ENCODE measurements at places on chromosomes 2 and 18.

DNA sequence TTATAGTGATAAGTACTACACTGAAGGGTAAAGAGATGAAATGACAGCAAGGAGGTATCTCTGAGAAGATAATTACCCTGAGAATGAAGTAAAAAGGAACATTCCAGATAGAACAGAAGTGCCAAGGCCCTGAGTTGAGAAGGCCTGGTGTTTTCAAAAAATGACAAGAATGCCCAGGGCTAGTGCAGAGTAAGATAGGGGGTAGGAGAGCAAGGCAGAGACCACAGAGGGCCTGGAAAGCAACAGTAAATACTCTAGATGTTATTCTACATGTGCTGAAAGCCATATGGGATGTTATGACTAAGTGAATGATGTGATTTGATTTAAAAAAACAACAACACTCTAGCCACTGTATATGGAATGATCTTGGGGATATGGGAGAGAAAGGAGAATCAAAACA, 52.3 kb downstream of the BAZ2B start:
- DNase-seq = no peak

GRCh38 chr2:240135706-240136012, 446 bp downstream of the COPS9 start:
- DNase-seq = no peak

- no peak for DNase-seq
Measured at GRCh38 chr2:99376254-99376864, 39.2 kb downstream of the EIF5B start.

DNA sequence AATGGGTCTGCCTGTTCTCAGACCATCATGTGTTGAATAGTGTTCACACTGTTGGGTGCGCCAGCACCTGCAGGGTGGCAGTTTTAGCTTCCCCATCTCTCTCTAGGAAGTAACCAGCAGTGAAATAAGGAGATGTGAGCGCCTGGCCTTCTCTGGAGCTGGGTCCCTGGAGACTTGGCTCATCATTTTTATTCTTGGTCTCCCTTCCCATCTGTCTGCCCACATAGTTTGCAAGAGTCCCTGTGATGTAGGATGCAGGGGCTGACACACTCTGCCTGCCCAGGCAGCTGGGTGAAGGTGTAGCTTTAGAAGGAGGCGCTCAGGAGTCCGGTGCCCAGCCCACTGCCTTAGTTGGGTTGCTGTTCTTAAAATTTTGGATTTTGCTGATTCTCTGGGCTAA, 172.2 kb downstream of the LDLRAD4 start:
- DNase-seq = no peak

GRCh38 chr2:187446711-187447110, 1.3 kb downstream of the CALCRL start:
- no peak for DNase-seq

DNA sequence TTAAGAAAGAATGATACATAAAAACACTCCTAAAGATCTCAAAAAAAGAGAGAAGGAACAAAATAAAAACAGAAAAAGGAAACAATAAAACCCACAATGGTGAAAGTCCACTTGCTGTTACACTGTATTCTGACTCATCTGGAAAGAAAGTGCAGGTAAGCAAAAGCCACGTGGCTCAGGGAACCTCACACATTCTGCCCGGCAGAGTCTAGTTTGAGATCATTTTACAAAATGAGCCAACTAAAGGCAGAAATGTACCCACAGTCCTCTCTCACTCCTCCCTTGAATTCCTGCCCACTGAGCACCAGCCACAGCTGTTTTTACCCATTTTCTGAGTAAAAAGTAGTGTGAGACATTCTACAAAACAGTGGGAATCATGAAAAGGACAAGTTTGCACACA, 10.0 kb downstream of the KCNH7 start:
- DNase-seq = no peak

- DNase-seq = peak; percentile 81
Measured at GRCh38 chr2:15169326-15170069, 391.6 kb downstream of the NBAS start.

DNA sequence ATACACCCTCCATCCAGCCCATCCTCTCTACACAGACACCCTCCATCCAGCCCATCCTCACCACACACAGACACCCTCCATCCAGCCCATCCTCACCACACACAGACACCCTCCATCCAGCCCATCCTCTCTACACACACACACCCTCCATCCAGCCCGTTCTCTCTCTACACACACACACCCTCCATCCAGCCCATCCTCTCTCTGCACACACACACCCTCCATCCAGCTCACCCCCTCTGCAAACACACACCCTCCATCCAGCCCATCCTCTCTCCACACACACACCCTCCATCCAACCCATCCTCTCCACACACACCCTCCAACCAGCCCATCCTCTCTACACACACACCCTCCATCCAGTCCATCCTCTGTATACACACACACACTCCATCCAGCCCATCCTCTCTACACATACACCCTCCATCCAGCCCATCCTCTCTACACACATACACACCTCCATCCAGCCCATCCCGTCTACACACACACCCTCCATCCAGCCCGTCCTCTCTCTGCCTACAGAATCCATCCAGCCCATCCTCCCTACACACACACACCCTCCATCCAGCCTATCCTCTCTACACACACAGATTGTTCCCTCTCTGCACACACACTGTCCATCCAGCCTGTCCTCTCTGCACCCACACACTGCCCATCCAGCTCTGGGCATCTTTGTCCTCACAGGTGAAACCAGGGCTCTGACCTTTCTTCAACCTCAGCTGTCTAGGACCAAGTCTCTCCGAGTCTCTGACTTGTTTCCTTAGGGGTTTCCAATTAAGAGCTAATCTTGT, 81.2 kb downstream of the EIPR1 start:
- DNase-seq = no peak

DNA sequence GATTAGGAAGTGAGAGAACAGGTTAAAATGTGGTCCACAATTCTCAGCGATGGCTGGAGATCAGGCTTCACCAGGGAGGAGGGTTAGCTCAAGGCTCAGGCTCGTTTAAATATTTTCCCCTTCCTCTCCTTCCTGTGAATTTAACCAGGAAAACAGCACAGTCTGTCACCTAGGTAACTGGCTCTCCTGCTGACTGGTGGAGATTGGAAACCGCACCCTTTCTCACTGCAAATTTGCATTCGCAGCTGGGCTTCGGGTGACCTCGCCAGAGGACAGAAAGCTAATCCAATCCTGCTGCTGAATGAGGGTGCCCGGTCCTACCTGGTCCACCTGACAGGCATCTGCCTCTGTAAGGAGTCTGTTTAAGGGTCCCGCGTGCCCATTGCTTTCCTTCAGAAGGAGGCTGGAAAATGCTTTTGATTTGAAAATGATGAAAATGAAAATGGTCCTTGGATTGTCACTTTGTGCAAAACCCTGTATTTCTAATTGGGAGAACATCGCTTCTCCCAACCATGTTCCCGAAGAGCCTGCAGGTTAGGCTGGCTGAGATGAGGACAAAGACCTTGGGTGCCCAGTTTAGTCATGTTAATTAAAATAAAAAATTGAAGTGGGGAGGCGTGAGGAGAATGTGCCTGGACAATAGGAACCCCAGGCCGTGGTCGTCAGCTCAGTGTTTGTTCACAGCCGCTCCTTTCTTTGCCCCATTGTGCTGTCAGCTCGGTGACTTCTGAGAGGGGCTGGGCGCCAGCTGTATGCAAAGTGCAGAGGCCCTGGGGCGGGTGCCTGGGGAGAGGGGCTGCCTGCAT, 43.4 kb upstream of the MTCL1 start:
- DNase-seq = peak; percentile 30

GRCh38 chr2:197215748-197216360, 94.7 kb downstream of the ANKRD44 start:
- DNase-seq = no peak

GRCh38 chr2:238523158-238524110, 96.7 kb downstream of the ASB1 start:
- peak; percentile 97 for DNase-seq

DNA sequence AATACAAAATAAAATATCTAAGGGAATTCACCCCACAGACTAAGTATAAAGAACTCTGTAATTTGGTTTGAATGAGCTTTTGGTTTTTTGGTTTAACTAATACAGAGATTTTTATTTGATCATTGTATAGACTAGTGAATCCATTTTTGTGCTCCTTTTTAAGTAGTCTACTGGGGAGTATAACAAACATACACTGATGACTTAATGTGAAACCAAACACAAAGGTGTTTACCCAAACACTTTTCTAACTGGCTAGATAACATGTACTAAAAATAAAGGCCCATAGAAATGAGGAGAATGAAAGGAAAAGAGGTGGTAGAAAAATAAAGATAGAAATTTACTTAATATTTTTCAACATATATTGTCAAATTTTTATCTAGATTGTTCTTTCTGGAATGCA, 146.0 kb downstream of the NRXN1 start:
- no peak for DNase-seq

DNA sequence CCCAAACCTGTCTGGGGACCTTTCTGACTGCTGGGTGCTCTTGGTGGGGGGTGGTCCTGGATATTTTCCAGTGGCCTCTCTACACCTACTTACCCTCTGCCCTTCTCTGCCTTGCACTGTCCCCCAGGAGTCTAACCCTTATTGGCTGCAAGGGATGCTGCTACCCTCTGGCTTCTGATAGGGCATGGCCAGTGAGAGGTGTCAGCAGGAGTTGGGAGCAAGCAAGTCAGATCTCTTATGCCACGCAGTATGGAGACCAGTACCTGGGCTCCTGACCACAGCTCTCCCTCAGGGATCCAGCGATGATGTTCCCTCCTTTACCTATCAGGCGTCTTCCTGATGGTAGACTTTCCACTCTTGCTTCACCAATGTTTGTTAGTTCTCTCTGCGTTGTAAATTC, 373.7 kb downstream of the SOCS6 start:
- no peak for DNase-seq

DNA sequence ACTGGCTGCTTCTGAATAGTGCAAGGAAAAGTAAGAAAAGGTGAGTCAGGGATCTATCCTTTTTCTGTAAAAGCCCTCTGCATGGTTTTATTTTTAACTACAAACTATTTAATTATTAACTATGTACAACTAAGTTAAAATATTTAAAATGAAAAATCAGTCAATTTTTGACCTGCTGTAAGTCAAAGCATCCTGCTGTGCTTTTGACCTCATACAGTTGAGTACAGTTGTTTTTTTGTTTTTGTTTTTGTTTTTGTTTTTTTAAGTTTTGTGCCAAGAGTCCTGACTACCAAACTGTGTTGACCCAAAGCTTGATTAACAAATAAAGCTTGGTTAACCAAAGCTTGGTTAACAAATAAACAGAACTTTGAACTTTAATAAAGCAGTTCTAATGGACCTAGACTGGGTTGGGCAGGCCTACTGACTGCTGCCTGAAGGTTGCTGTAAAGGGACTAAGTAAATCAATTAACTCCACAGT, at the start of gene ACMSD:
Gene ACMSD (plus strand): TSS at position 474 of the 478 bp plus-strand sequence. CDS start 67 bp downstream, outside the sequence.
- no peak for DNase-seq

DNA sequence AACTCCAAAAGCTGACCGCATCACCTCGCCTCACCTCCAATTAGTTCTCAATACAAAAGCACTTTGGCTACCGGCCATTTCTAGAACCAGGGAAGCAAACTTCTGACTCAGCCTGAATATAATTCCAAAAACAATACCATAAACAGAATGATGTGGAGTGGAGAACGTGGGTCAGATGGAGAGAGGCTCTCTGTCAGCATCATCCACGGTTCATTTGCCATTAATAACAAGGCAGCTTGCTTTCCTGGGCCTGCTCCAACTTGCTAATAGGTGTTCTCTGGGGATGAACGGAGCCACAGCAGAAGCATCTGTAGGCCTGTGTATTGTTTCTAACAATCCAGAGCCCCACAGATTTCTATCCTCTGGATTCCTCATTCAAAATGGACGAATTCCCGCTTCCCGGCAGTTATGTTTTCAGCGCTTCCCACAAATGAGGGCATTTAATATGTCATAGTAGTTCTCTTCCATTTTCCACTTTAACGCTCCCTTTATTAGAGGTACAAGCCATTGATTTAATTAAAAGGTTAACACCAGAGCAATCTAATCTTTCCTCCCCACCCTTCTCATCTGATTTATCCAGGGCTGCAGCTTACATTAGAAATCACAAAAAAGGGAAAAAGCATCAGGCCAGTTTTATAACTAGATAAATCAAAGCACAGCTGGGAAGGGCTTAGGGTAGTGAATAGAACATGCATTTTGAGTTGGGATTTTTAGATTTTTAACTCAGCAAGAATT, 23.2 kb upstream of the CNTNAP5 start:
- DNase-seq = no peak

- no peak for DNase-seq
Measured at GRCh38 chr2:232022718-232023117, 61.2 kb downstream of the DIS3L2 start.

DNA sequence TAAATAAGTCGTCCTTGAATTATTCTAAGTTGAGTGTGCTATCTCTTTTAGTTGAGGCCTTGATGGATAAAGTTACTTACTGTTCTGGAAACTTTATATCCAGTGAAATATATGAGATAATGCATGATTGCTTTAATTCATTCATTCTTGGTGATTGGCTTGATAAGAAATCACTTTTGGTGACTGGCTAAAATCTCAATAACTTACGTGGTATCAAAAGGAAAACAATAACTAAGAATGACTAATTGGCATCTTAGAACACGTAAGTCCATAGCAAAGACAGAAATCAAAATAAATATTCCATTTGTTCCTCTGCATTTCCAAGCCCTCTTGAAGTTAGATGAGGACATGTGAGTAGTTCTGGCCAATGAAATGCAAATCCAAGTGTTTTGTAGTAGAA, 251.6 kb downstream of the NUP35 start:
- DNase-seq = no peak

DNA sequence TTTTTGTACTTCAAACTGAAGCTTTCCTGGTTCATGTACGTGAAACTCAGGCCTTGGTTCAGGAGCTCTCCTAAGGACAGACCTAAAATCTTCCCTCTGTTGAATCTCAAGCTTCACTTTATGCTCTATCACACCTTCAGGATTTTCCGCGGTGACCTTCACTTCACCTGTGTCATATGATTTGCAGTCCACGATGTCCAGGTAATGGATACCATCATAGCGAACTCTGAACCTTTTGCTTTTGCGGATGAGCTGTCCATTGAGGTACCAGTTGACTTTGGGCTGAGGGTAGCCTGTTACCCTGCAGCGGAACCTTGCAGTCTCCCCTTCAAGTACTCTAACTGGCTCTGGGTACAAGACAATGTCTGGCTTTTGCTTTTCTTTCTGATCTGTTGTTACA, 31.2 kb downstream of the TTN start:
- no peak for DNase-seq

- DNase-seq = no peak
Measured at GRCh38 chr2:173545364-173545763, 190.7 kb downstream of the CDCA7 start.

- no peak for DNase-seq
Measured at GRCh38 chr2:159774370-159774990, 23.5 kb downstream of the CD302 start.

DNA sequence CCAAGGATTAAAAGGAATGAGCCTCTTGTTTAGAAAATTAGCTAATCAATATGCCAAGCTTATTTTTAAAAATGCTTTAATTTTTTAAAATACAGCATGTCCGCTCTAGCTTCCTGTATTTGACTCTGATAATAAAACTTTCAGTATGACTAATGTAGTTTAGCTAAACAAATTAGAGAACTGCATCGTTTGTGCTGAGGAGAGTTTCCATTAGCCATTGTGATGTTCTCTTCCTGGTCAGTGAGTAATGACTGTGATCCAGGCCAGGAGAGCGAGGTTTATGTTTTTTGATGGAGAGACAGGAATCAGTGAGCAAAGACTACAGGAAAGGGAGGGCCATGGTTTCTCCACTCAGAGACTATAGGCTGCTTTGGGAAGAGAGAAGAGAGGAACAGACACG, 237.2 kb upstream of the ETAA1 start:
- DNase-seq = peak; percentile 16

GRCh38 chr2:180040146-180040925, 33.2 kb upstream of the CWC22 start:
- DNase-seq = peak; percentile 88

Measured in HFF-Myc (cell line).